ENCODE measurements at places on chromosomes 11 and 22. TPM values are rescaled to one million over a fixed set of nuclear protein-coding genes. Genes with fewer than 3 reads are reported as not detected.

The HOATZ gene
- not detected for polyA plus RNA-seq

The TSG101 gene
- polyA plus RNA-seq, result 49.2 TPM

The MS4A8 gene
- polyA plus RNA-seq, result 0.44 TPM

The SVIP gene
- 7.1 TPM for polyA plus RNA-seq

The NCF4 gene
- 27.8 TPM for polyA plus RNA-seq

The MMP1 gene
- 1.1 TPM for polyA plus RNA-seq

The TENM4 gene
- 0.22 TPM for polyA plus RNA-seq

The P2RX3 gene
- polyA plus RNA-seq, result 0.02 TPM

The SPDYC gene
- polyA plus RNA-seq, result not detected

The FAM180B gene
- polyA plus RNA-seq, result 0.43 TPM

The GRIK4 gene
- polyA plus RNA-seq, result 0.15 TPM

The OR6T1 gene
- not detected for polyA plus RNA-seq

The TP53AIP1 gene
- 0.07 TPM for polyA plus RNA-seq

The SLC37A2 gene
- polyA plus RNA-seq, result 0.64 TPM

The TH gene
- not detected for polyA plus RNA-seq
